Spinal cord (tissue), 10 donors: ENCODE measurements at places on chromosomes 12 and 14. TPM values are rescaled to one million over a fixed set of nuclear protein-coding genes. Genes with fewer than 3 reads are reported as not detected.

SPIC gene
- not detected for total RNA-seq

CCDC177 gene
- 2.0 TPM for total RNA-seq

ASPG gene
- 0.66 TPM for total RNA-seq

SFSWAP gene
- 39.9 TPM for total RNA-seq

DIO2 gene
- total RNA-seq = 9.0 TPM

KRT71 gene
- total RNA-seq = not detected

EFCAB11 gene
- total RNA-seq = 16.4 TPM

RAD51AP1 gene
- 13.2 TPM for total RNA-seq

FOXM1 gene
- 3.0 TPM for total RNA-seq

NINJ2 gene
- 5.4 TPM for total RNA-seq

LMNTD1 gene
- total RNA-seq = 2.5 TPM

AP1G2 gene
- total RNA-seq = 16.4 TPM

TMEM121 gene
- total RNA-seq = 11.8 TPM

MIP gene
- not detected for total RNA-seq

INHBE gene
- total RNA-seq = not detected

CLEC1B gene
- 0.69 TPM for total RNA-seq

SLC6A12 gene
- total RNA-seq = 91.0 TPM

FOXA1 gene
- total RNA-seq = 2.7 TPM

EML5 gene
- total RNA-seq = 7.9 TPM

ITGB7 gene
- 0.79 TPM for total RNA-seq

TMTC2 gene
- 37.1 TPM for total RNA-seq
